Endodermal cell (in vitro differentiated cells): ENCODE measurements at places on chromosomes 6 and 20. TPM values are rescaled to one million over a fixed set of nuclear protein-coding genes. Genes with fewer than 3 reads are reported as not detected.

RNF39 gene
- not detected in 3 replicates for total RNA-seq

ECT2L gene
- not detected in 2 replicates for total RNA-seq

ENPP3 gene
- not detected in 3 replicates for total RNA-seq

WFDC9 gene
- total RNA-seq: not detected in 3 replicates

ZNF334 gene
- 17.9 and 21.1 TPM in 2 replicates for total RNA-seq

MOG gene
- total RNA-seq: 0.45 TPM in 1 of 2 replicates, not detected in the other

CLIC5 gene
- total RNA-seq: not detected in 3 replicates

DNA sequence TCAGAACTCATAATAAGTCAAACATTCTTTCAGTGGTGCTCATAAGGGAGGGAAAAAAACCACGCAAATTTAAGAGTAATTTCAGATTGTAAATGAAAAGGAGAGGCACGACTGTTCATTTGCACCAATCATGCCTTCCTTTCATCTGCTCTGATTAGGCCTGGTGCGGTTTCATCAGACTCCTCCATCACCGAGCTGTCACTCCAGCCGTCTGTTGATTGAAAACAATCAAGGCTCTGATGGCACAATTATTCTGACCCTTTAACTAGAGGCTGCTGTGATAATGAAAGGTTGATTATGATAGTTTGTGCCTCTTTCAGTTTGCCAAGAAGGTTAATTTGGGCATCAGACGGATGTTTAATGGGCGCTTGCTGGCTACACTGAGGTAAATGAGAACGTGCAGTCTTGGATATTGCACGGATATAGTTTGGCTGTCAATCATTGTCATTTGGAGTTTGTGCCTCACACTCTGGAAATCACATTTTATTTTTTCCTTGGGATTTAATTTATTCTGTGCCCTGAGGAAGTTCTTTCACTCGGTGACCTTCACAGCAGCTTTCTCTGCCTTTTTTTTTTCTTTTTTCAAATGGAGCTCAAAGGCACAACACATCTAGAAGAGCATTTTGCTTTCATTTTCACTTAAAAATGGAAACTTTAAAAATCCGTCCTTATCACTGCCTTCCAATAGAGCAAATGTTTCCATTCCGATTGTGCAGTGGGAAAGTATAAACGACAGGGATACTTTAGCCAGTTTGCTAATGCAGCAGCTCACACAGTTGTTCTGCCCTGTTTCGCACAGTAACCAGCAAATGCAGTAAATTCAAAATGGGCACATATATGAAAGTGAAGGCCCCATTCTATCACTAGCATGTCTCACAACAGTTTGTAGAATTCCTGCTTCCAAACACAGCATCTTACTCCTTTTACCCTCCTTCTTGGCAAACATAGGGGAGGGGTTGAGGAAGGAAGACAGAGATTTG is 172.8 kb downstream of the KLHL32 start:
- no peaks in the 10 kb centered on the region for H3K4me1 ChIP-seq
- H3K27me3 ChIP-seq: no peaks in the 10 kb centered on the region
- H3K4me3 ChIP-seq: no peak overlapping the region
- no peaks in the 10 kb centered on the region for H3K36me3 ChIP-seq
- DNase-seq: no peak
- H3K27ac ChIP-seq: peak overlapping the region; percentile 13

DNA sequence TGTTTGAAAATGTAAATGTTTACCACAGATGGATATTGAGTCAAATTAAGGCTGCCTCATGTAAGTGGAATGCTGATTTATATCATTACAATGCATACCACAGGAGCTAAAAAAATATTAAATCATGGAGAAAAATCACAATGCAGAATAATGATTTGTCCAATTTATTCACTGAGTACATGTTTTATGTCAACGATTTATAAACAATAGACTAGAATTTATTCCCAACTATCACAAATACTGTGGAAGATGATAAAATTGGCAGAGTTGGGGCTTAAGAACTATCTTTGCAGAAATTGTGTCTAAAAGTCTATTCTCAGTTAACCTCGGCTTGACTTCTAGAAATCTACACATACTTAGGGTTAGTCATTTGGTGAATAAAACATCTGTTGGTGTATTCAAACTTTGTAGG is 472.1 kb upstream of the MARCKS start:
- H3K4me3 ChIP-seq: no peak overlapping the region
- no peaks in the 10 kb centered on the region for H3K27me3 ChIP-seq
- no peak overlapping the region for H3K27ac ChIP-seq
- H3K36me3 ChIP-seq: no peaks in the 10 kb centered on the region

GRCh38 chr20:61953037-61954021 is 112.4 kb downstream of the TAF4 start:
- no peak for DNase-seq
- H3K4me3 ChIP-seq: no peak overlapping the region
- no peaks in the 10 kb centered on the region for H3K36me3 ChIP-seq
- no peak overlapping the region for H3K27ac ChIP-seq
- no peaks in the 10 kb centered on the region for H3K4me1 ChIP-seq

GRCh38 chr6:156250593-156250992 is 526.6 kb upstream of the ARID1B start:
- DNase-seq: no peak
- no peak overlapping the region for H3K4me3 ChIP-seq
- H3K27me3 ChIP-seq: no peaks in the 10 kb centered on the region
- no peak overlapping the region for H3K27ac ChIP-seq

GRCh38 chr20:35359335-35359950 is 52.3 kb downstream of the UQCC1 start:
- no peak for DNase-seq
- H3K4me3 ChIP-seq: no peak overlapping the region
- no peaks in the 10 kb centered on the region for H3K27me3 ChIP-seq
- H3K36me3 ChIP-seq: peaks cover 42% of the 10 kb centered on the region
- H3K4me1 ChIP-seq: peaks cover 15% of the 10 kb centered on the region

DNA sequence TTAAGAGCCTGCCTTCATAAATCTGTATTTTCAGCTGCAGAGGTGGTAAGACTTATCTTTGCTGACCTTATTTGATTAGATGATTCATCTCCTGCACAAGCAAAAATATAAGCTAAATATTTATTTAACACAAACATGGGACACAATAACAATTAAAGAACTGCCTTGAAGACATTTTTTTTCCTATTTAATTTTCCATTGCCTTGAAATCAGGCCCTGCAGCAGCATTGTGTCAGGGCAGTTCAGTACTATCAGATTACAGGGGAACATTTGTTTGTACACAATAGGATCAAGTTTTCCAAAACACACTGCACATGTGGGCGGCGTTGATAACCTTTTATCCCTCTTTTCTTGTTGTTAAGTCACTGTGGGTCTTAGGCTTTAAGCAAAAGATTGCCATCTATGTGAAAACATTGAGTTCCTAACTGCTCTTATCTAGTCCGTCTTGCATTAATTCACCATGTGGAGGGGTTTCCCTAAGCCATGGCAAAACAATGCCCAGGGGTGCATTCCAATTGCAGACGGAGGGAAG is 7.4 kb downstream of the ADGRF5 start:
- H3K4me3 ChIP-seq: no peak overlapping the region
- H3K27ac ChIP-seq: no peak overlapping the region
- peaks cover 7% of the 10 kb centered on the region for H3K4me1 ChIP-seq
- no peak for DNase-seq
- no peaks in the 10 kb centered on the region for H3K27me3 ChIP-seq

DNA sequence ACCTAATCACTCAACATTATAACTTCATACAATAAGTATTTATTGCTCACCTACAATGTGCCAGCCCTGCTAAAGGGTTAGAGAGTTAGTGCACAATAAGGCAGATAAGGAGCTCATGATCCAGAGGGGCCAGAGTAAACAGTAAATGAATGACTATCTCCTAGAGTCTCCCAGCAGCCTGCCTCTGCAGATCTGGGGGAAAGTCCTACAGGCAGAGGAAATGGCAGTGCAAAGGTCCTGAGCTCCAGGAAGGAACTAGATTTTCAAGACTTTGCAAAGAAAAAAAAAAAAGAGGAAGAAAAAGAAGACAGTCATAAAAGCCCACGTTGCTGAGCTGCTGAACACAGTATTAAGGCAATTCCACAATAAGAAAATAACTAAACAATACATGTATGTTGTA is 160.1 kb downstream of the SIM1 start:
- H3K27ac ChIP-seq: no peak overlapping the region
- H3K36me3 ChIP-seq: no peaks in the 10 kb centered on the region
- DNase-seq: no peak

DNA sequence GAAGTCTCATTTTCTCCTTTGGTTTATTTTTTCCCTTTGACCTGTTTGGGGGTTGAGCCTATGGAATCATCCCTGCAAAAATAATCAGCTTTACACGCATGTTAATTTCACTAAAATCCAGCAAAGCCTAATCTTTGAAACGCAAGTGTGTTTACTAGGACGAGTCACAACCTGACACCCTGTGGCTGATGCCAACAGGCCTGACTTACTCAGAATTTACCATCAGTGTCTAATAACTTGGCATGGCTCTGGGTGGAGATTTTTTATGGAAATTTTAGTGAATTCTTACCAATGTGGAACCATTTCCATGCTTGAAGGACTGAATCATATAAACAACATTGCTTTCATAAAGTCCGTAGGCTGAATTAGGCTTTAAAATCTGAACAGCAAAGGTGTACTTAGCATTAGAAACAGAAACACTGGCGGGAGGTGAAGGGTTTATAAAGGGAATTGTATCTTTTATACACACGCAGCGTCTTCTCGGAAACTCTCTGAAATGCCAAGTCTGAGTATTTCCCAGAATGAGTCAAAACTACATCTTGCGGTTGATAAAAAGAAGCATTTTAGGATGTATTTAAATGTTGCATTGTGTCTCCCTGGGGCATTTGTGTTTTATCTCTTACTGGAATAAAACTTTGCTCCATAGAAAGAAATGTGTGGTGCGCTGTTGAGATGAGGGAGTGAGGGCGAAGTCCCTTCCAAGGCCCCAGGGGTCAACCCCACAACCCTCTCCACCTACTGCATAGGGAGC is 81.2 kb downstream of the DACT2 start:
- no peak for DNase-seq
- no peaks in the 10 kb centered on the region for H3K36me3 ChIP-seq
- H3K4me1 ChIP-seq: no peaks in the 10 kb centered on the region
- H3K4me3 ChIP-seq: no peak overlapping the region

GRCh38 chr6:1587546-1587945 is 22.2 kb upstream of the FOXC1 start:
- H3K4me1 ChIP-seq: no peaks in the 10 kb centered on the region
- H3K36me3 ChIP-seq: no peaks in the 10 kb centered on the region
- no peak for DNase-seq
- no peaks in the 10 kb centered on the region for H3K27me3 ChIP-seq

- no peak for DNase-seq
- no peak overlapping the region for H3K4me3 ChIP-seq
- H3K4me1 ChIP-seq: no peaks in the 10 kb centered on the region
- H3K36me3 ChIP-seq: peaks cover 5% of the 10 kb centered on the region
- no peak overlapping the region for H3K27ac ChIP-seq
- H3K27me3 ChIP-seq: no peaks in the 10 kb centered on the region
Observed at GRCh38 chr20:3559231-3559630, 88.4 kb downstream of the ATRN start.

DNA sequence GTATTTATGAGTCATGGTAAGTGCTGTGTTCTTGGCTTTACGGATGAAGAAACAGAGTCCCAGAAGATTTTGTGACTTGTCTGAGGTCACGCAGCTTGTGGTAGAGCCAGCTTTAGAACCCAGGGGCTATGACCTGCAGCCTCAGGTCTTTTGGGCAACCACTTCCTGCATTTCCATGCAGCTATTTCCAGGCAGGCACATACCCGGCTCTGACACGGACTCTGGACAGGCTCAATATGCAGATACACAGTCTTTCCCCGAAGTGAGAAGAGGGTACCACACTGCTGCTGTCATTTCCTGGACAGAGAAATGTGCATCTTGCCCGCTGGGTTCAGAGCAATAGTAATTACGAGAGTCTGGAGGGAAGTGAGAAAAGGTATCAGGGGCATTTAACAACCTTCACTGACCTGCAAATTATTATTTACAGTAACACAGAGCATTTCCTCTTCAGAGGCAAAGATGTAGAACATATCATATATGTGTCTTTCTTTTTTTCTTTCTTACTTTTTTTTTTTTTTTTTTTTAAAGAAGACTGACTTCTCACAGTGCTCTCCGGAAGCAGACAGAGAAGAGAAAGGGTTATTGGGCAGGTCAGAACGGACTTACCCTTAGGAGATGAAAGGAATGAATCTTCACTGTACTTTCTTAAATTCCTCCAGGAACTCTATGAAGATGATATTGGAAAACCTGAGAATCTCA is 185.1 kb downstream of the CLIC5 start:
- H3K27ac ChIP-seq: no peak overlapping the region
- no peak for DNase-seq
- no peaks in the 10 kb centered on the region for H3K4me1 ChIP-seq
- H3K27me3 ChIP-seq: no peaks in the 10 kb centered on the region
- H3K4me3 ChIP-seq: no peak overlapping the region

- no peak overlapping the region for H3K27ac ChIP-seq
- peaks cover 2% of the 10 kb centered on the region for H3K4me1 ChIP-seq
- no peak overlapping the region for H3K4me3 ChIP-seq
- no peaks in the 10 kb centered on the region for H3K36me3 ChIP-seq
- no peak for DNase-seq
- no peaks in the 10 kb centered on the region for H3K27me3 ChIP-seq
Observed at GRCh38 chr6:15368186-15368585, 122.3 kb downstream of the JARID2 start.

GRCh38 chr6:31462964-31463870 is 34.7 kb upstream of the MICB start:
- peak overlapping the region; percentile 59 for H3K4me3 ChIP-seq
- no peaks in the 10 kb centered on the region for H3K4me1 ChIP-seq
- H3K36me3 ChIP-seq: no peaks in the 10 kb centered on the region
- no peak overlapping the region for H3K27ac ChIP-seq

DNA sequence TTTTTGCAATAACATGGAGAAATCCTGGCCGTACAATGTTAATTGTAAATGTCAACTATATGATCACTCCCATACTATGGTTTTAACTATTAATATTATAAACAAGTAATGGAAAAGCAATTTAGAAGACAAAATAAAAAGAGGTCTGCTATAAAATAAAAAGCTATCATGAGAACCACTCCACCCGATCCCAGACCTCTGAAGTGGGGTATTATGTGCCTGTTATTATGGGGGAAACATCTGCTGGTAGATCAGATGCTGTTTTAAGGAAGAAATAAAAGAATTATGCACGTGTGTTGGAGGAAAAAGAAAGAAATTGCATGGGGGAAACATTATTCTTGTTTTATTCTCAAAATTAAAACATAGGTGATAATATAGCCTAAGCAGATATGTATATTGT is 615.7 kb upstream of the ARID1B start:
- H3K27me3 ChIP-seq: no peaks in the 10 kb centered on the region
- H3K27ac ChIP-seq: no peak overlapping the region
- DNase-seq: no peak
- H3K4me3 ChIP-seq: no peak overlapping the region
- no peaks in the 10 kb centered on the region for H3K36me3 ChIP-seq
- H3K4me1 ChIP-seq: no peaks in the 10 kb centered on the region

DNA sequence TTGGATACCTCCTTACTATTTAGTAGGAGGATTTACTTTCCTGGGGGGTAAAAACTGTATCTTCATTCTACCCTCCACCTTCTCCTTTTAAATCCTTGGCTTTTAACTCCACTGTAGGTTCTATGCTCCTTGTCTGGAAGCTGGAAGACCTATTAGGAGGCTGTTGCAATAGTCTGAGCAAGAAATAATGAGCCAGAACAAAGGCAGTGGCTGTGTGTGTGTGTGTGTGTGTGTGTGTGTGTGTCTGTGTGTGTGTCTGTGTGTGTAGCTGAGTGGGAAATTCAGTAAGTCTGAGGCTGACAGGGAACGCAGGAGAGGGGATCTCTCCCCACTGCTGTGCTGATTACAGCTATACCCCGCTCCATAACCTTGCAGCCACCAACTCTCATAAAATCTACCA is 35.8 kb downstream of the HTR1E start:
- no peak for DNase-seq
- no peak overlapping the region for H3K27ac ChIP-seq
- H3K4me3 ChIP-seq: no peak overlapping the region
